ENCODE measurements at places on chromosomes 1 and 21.

GRCh38 chr1:175307160-175307559 is 114.6 kb upstream of the KIAA0040 start:
- no peak for DNase-seq

- DNase-seq: no peak
Measured at GRCh38 chr1:145982010-145982723, 14.2 kb downstream of the TXNIP start.

- DNase-seq: no peak
Measured at GRCh38 chr1:177223359-177223758, 52.6 kb downstream of the BRINP2 start.

DNA sequence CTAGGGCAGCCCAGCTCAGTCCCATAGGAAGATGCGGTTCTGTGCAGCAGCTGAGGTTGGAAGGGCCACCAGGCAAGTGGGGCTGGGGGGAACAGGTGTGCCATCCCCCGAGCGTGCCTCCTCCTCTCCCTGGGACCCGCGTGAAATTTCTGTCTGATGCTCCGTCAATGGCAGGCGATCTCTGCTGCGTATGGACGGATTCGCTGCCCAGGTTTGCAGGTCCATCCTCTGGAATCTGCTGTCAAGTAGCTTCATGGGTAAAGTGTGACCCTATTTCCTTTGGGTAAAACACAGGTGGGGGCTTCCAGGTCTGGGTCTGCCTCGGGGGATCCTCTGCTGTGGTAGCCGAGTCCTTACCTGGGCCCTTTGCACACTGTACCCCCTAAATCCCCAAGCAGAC is 114.6 kb upstream of the ARHGEF16 start:
- DNase-seq: no peak

DNA sequence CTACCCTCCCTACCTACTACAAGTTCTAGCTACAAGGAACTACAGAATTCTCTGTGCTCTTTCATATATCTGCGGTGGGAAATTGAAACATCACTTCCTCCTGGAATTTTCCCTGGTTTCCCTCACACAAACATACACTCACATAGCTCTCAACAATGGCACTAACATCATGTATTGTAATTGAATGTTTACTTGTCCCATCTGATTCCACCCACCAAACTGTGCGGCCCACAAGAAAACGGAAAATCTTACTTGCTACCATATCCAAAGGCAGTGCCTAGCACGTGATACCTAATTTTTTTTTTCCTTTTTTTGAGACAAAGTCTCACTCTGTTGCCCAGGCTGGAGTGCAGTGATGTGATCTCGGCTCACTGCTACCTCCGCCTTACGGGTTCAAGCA is 33.9 kb downstream of the NDC1 start:
- no peak for DNase-seq

DNA sequence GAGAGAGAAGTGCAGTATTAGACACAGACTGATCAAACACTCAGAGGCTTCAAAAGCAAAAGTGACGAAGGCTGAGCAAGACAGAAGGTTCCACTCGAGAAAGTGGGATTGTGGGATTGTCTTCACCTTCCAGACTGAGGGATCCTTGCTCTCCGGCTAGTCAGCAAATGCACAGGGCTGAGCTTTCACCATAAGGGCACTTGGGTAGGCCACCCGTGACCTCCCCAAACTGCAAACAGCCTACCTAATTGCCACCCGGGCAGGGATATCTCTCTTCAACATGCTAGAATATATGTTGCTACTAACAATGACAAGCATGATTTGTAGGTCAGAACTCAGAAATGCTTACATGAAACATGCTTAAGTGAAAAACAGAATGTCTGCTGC is 35.3 kb upstream of the RIPK4 start:
- no peak for DNase-seq

GRCh38 chr1:66445492-66446181 is 88.3 kb upstream of the SGIP1 start:
- DNase-seq: no peak

GRCh38 chr21:31665397-31665796 is 5.9 kb downstream of the SOD1 start:
- DNase-seq: no peak

DNA sequence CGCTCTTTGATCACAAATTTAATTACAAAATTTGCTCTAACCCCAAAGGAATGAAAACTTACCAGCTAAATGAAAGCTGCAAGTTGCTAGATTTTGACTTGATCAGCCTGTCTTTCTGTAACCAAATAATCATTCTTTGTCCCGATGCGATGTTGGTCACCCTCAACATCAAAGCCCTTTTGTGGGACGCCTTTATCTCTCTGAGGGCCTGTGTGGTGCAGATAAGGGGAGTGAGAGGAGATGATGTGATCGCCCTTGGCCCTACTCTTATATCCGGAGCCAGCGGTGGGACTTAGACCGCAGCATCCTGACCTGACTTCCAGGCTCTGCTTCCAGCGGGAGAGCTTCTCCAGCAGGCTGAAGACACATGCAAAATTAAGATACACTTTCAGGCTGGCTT is 19.3 kb upstream of the UMODL1 start:
- DNase-seq: no peak

- peak; percentile 48 for DNase-seq
Measured at GRCh38 chr1:100835866-100836842, 58.5 kb downstream of the EXTL2 start.

DNA sequence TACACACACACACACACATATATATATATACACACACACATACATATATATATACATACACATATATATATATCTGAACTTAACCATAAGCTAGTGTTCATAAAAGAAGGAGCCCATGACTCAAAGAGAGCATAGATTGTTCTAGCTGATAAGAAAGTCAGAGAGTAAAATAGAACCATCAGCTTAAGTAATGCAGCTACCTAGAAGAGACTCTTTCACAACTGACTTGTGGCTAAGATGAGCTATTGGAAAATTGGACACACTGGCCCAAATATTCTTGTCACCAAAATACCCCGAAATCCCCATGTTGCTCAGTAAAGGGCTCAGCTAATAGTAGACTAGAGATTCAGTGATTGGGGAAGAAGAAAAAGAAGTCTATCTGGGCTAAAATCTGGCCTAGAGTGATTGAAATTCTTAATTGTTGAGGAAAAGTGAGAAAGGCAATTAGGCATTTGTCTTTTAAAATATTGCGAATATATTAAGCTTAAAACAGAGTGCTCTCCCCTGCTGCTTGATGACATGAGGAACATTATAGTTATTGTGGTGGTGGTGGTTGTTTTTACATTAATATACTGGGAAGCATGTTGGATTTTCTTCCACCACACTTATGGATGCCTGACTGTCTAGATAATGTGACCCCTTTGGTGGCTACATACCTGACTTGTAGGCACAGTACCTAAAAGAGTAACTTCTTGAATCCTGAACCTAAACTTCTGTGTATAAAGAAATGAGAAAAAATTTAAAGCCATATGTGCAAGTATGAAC is 6.3 kb downstream of the SLAMF1 start:
- no peak for DNase-seq

DNA sequence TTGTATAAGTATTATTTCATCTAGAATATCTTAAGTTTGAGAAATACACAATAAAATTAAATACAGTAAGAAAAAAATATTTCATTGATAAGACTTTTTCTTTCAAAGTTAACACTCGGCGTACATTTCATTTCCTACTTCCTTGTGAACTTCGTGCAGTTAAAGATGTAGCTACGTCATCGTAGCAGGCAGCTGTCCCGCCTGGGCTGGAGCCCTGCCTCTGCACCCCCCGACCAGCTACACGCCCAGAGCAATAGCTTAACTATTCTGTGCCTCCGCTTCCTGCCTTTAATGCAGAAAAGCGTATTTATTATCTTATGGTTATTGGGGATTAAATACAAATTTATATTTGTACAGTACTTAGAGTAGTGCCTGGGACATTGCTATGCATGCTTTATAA is 53.5 kb downstream of the CLSTN1 start:
- no peak for DNase-seq

DNA sequence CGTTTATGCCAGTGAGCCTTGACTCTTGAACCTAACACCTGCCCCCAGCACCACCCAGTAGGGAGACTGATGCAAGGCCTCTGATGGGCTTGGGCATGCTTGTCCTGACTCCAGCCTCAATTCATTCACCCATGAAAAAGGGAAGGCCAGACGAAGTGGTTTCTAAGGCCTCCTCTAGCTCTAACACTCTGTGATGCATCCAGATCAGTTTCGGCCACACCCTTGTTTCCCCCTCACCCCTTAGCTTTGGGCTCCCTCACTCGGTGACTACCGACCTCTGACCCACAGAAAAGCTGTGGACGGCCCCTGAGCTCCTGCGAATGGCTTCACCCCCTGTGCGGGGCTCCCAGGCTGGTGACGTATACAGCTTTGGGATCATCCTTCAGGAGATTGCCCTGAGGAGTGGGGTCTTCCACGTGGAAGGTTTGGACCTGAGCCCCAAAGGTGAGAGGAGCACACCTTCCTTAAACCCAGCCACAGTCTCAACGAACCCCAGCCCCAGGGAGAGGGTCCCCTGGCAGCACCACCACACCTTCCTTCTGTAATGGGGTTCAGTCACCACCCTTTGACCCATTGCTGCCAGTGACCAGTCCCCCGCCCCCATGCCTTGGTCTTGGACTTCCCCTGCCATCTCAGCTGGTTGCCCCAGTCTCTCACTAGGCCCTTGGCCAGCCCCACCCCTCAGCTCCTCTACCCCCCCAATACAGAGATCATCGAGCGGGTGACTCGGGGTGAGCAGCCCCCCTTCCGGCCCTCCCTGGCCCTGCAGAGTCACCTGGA is 9.0 kb downstream of the NPR1 start:
- no peak for DNase-seq

GRCh38 chr1:178818416-178818815 is 52.5 kb downstream of the ANGPTL1 start:
- DNase-seq: no peak

DNA sequence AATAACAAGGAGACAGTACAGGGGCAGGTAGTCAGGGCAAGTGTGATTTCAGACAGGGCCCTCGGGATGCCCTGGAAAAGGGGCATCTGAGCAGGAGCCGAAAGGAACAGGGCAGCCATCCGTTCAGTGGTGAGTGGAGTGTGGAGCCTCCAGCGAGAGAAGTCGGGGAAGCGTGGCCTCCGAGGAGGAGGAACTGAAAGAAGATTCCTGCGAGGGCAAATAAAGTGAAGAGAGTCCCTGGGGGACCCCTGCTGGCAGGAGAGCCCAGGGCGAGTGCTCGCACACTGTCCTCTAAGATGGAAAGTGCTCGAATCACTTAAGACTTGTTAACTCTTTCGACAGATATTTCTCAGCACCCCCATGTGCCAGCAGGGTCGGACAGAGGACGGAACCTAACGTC is 3.5 kb upstream of the UTS2 start:
- no peak for DNase-seq

DNA sequence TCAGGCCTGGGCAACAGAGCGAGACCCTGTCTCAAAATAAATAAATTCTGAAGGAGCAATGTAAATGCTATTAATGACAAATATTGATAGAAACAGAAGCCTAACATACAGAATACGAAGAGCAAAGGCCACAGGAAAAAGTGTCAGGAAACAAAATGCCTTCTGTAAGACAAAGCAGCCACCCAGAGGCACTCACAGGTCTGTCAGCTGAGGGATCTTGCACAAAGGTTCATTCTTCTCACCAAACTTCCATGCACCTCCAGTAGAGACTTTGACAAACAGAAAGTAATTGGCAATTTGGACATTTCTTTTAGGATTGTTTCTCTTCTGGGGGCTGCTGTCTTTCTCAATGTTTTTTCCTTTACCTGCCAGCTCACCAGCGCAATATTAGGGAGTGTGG is 1.2 kb upstream of the ALDH9A1 start:
- no peak for DNase-seq

DNA sequence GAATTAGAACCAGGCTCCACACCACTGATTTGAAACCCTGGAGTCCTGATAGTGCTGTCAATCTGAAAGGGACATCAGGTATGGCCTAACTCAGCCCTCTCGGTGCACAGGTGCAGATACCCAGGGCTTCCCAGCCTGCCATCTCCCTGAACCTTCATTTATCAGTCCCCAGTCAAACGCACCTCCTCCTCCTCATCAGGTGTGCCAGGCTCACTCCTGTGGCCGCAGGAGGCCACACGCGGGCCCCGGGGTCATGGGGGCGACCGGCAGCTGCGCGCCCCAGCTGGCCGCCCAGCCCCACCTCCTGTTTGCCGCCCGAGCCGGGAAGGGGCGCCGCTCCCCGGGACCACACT is 572 bp downstream of the FUCA1 start:
- DNase-seq: no peak

DNA sequence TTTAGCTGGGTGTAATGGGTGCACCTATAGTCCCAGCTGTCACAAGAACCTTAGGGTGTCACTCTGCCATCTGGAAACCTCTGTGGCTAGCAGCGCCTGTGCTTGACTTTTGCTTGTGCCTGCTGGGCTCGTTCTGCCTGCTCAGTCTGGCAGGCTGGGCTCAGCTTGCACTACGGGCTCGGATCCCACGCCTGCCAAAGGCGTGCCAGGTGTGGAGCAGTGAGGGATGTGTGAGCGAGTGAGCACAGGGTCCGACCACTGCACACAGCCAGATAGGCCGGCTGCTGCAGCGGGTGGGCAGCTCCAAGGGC is 2.8 kb upstream of the LSM10 start:
- no peak for DNase-seq

- no peak for DNase-seq
Measured at GRCh38 chr1:192604979-192605620, 29.5 kb downstream of the RGS1 start.

DNA sequence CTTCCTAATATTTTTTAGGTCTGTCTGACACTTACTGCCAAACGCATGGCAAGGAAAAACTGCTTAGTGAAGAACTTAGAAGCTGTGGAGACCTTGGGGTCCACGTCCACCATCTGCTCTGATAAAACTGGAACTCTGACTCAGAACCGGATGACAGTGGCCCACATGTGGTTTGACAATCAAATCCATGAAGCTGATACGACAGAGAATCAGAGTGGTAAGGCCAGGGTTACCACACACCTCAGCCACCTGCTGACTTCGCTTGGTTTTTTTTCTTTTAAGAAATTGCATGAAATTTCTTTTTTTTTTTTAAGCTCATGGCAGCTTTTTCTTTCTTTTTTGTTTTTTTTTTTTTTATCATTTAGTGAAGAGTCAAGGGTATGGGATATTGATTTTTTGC is 17.2 kb downstream of the ATP1A1 start:
- no peak for DNase-seq

DNA sequence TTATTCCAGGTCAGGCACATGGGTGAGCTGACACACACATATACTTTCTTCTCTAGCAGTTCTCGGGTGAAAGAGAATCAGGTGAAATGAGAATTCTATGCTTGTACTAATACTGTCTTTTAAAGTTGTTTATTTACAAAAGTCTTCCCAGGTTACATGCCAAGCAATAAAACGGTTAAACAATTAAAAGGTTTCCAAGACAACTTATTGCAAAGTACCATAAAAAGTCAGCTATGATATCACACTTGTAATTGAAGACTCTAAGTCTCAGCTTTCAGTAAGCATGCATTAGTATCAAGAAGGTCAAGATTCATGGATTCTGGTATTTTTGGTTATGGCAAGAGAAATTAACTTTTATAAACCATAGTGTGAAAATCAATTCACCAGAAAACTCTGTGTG is 171.4 kb downstream of the PDE4B start:
- DNase-seq: no peak

DNA sequence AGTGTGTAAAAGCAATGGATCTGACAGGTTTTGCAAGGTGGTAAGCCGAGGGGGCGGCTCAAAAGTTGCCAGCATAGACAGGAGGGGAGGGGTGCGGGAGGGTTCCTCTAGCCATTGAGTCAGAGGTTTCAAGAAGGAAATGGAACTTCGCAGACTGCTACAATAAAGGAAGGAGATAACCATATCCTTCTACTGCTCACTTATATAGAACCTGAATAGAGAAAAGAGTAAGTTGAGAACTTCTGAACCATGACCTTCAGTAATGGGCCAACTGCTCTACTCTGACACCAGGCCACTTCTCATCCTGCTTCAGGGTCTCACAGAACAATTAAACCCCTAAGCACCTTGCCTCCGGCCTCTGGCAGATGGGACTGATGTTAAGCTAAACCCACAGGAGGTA is 26.3 kb upstream of the BCAR3 start:
- DNase-seq: no peak

All from Daoy (cell line).